ENCODE measurements at places on chromosomes 3 and 15.

DNA sequence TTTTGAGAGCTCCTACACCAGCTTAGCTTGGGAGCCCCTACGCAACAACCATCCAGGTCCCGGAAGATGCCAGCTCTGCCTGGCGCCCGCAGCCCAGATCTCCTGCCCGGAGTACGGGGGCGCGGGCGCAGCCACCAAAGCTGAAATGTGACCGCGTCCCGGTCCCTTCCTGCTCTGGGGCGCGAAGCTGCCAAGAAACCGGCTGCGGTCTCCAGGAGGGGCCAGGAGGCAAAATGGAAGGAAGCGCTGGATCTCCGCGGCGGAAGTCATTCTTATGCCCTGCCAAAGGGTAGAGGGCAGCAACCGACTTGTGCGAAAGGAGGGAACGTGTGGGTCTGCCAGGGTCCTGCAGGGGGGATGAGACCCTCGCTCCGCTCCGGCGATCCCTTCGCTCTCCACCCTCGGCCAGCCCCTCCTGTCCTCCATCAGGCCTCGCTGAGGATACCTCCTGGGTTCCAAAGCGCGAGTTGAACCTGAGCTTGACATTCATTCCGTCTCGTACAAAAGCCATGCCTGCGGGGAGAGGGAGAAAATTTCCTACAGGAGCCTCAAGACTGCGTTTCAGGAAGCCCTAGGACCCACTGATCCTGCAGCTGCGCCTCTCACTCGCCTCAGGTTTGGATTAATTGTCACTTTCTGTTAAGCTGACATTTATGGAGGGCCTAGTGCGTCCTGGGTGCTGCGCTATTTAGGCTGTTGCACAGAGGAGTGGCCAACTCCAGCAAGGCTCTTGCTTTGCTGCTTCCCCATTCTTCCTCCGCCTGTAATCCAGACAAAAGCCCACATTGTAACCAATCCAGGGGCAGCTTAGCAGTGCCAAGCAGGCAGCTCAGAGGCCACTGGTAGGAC lies 98.3 kb upstream of the VGLL3 start:
- DNase-seq, result peak; percentile 52

DNA sequence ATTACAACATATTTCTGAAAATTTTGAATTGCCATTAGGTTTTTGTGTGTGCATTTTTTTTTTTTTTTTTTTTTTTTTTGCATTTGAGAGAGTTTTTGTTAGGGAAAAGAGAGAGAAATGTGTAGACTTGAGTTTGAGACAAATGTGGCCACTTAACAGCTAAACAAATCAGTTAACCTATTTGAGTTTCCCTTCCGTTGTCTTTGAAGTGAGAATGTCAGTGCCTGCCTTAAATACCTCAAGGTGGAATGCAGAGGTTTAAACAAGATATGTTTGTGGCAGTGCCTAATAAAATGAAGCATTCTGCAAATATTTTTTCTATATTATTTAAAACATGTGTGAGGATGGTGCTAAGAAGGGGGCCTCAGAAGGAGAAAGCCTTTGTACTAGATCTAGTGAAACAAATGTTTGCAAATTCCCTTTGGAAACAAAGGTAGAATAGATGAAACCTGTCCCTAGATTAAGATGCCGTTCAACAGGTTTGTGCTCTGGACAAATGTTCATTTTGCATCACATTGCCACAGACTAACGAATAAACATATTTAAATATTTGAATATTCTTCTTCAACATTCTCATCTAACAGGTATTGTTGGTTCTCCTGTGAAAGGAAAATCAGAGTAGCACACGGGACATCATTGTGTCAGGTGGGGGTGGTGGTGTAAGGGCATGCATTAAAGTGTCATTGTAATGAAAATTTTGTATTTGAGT lies 80.7 kb downstream of the SATB1 start:
- DNase-seq, result no peak

DNA sequence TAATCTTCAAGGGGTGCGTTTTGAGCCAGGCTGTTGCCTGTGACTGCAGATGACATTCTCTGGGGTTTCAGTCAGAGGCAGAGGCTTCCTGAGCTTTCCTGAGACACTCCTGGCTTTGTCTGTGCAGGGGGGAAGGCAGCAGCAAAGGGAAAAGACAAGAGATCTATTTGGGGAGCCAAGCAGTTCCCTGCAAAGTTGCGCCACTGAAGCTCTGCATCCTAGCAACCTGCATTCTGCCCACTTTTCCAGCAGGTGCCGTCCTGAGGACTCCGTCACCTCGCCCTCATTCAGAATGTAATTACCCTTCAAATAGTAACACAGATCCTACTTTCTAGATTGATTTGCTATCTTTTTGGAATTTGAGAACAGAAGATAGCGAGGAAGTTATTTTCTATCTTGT lies 1.9 kb upstream of the TMEM158 start:
- DNase-seq, result no peak

DNA sequence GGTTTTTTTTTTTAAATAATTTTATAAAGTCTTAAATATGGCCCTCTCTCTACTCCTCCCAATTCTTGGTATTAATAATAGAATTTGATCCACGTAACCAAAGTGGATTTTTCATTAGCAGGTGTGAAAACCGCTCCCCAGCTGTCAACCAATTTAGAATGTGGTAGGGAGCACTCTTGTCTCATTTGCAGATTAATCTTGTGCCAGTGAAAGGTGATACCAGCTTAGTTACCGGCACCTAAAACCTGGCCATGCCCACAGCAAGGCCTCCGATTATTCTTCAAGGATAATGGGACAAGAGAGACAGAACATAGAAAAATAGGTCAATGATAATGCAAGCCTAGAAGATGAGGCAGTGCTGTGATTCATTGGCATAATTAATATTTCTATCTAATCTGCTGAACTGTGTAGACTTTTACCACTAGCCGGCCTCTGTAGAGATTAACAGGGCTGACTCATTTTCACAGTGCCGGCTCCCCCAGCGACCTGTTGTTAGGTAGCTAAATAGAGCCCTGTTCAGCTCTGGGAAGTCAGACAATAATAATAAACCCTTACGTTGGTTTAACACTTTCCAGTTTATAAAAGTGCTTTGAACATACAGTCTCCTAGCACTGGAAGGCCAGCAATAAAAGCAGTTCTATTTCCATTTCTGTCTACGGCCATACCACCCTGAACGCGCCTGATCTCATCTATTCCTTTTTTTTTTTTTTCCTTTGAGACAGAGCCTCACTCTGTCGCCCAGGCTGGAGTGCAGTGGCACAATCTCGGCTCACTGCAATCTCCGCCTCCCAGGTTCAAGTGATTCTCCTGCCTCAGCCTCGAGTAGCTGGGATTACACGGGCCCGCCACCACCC lies 102.9 kb downstream of the SHQ1 start:
- DNase-seq, result no peak

DNA sequence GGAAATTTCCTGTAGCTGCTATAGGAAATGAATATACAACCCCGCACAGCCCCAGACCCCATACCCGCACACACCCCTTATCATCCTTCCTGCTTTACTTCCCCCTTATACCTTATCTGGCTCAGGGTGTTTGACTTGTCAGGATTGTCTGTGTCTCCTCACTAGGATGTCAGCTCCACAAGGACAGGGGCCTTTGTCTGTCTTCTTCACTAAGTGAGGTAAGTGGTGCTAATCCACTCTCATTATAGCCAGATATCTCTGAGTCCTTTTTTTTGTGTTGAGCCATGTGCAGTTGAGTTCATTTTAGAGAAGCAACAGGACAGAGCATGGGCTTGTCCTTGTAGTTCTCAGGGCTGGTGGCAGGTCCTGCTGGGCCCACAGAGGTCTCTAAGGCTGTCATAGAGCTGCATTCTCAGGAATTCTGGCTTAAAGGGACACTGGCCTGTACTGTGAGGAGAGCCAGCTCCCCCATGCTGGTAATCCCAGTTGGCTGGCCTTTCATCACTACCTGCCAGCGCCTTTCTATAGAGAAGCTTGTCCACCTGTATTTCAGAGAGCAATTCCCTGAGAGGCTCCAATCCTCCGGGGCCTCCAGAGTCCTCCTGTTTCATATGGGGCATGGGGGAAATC lies 9.0 kb downstream of the KY start:
- no peak for DNase-seq

GRCh38 chr3:15657016-15657415 lies 55.5 kb downstream of the BTD start:
- DNase-seq, result no peak

- DNase-seq, result no peak
These were observed 30.4 kb downstream of the SECISBP2L start for GRCh38 chr15:49015896-49016295.

DNA sequence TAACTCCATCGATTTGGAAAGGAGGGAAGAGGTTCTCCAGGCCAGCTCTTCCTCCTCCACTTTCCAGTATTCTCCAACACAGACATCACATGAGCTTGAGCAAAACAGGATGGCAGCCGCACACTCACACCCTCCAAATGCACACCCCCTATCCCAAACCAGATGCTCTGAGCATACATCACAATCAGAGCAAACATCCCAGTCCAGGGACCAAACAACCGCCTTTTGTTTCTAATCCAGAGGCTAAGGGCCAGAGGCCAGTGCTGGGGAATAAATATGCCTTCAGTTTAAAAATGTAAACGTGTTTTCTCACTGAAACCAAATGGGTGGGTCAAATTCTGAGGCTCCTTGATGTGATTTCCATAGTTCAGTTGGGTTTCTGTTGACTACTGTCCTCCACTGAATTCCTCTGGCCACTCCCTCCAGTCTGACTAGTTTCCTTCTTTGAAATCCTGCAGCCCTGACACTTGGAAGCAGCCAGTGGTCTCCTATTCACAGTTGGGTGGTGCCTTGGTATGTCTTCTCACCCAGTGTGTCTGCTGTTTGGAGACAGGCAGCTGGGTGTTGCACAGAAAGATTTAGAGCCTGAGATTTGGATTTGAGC lies 19.2 kb upstream of the MFGE8 start:
- no peak for DNase-seq

DNA sequence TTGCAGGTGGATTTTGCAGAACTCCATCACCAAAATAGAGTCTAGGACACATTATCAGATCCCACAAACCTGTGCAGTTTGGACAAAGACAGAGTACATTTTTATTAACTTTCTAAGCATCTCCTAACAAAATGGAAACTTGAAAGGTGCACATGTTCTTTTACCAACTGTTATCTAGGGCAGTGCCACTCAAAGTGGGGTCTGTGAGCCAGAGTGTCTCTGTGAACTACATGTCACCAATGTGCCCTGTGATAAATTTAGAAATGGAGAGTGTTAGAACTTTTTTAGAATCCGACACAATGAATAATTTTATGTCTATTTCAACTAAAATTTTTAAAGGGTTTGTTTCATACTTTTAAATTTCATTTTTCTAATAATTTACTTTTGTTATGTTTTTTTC lies 68.4 kb upstream of the TMC3 start:
- DNase-seq, result no peak

DNA sequence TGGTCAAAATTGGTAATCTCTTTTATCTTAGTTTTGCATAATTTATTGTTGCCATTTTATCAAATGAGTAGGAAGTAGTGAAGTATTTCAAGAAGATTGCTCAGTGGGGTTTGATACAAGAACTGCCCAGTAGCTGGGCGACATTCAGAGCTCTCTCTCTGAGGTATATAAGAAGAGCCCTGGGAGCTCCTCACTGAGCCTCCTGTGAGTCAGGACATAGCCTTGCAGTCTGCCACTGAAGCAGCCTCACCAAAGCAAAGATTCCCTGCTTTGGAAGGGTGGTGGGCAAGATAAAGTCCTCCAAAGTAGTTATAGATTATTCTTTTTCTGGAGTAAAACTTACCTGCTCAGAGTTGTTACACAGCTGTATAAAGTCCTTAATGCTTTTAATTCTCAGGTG lies 26.1 kb downstream of the SKIL start:
- DNase-seq, result no peak

GRCh38 chr3:16350597-16351318 lies 85.7 kb downstream of the OXNAD1 start:
- no peak for DNase-seq

- DNase-seq, result no peak
These were observed 92.0 kb downstream of the GABRG3 start for GRCh38 chr15:27062951-27063350.

- no peak for DNase-seq
These were observed 97.8 kb downstream of the CHSY1 start for GRCh38 chr15:101153801-101154656.

DNA sequence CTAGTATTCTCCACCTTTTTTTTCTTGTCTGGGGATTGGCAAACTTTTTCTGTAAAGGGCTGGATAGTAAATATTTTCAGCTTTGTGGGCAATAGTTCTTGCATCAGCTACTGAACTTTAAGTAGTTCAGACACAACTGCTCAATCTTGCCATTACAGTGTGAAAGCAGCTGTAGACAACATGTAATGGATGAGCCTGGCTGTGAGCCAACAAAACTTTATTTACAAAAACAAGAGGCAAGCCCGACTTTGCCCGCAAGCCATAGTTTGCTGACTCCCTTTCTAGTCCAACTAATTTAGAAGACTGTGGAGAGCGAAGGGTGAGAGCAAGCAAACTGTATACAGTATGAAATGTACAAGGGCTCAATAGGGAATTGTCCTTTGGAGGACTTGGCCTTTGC lies 6.2 kb downstream of the FRMD4B start:
- no peak for DNase-seq

Measured in renal pelvis (tissue), 12 donors.